ENCODE measurements at places on chromosomes 2 and 18.
A peak's percentile ranks its signal among the peaks of the same experiment; 100 is the strongest.

DNA sequence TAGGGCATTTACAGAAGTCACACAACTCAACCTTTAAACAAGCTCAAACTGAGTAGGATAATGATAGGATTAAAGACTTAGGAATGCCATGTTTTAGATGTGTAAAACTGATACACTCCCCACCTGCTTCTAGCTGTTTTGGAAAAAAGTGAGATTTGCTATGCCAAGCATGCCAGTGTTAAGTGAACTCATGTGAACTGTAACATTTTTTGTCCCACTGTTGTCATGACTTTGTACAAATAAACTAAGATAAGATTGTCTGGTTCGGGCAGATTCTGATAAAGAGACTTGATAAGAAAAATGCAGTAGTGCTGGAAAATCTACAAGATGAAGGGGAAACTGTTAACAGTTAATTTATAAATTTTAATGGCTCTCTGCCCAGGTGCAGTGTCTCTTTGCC lies 66.5 kb downstream of the GLS start:
- DNase-seq = no peak

- no peak for DNase-seq
These were observed 382.0 kb downstream of the LNPK start for GRCh38 chr2:175620106-175620505.

DNA sequence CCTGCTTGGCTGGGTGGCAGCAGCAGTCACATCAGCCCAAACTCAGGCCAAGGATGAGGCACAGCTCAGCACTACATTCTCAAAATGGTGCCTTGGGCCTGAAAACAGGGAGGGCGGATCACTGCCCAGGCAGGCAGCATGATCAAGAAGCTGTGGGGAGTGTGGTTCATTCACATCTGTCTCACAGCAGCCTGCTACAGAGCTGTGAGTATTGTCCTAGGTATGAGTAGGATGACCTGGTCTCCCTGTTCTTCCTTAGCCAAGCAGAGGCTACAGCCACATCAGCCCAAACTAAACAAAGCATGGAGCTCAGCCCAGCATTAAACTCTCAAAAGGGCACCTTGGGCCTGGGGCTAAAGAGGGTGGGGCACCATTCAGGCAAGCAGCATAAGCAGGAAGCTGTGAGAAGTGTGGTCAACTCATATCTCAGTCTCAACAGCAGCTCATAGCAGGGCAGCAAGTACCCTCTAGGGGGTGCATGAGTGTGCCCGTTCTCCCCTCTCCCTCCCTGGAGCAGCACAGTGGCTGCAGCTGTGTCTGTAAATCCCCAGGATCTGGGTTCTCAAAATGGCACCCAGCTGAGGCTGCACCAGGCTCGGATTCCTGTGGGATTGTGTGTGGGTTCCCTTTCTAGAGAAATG lies 139.6 kb downstream of the TRABD2A start:
- DNase-seq = peak; percentile 14

DNA sequence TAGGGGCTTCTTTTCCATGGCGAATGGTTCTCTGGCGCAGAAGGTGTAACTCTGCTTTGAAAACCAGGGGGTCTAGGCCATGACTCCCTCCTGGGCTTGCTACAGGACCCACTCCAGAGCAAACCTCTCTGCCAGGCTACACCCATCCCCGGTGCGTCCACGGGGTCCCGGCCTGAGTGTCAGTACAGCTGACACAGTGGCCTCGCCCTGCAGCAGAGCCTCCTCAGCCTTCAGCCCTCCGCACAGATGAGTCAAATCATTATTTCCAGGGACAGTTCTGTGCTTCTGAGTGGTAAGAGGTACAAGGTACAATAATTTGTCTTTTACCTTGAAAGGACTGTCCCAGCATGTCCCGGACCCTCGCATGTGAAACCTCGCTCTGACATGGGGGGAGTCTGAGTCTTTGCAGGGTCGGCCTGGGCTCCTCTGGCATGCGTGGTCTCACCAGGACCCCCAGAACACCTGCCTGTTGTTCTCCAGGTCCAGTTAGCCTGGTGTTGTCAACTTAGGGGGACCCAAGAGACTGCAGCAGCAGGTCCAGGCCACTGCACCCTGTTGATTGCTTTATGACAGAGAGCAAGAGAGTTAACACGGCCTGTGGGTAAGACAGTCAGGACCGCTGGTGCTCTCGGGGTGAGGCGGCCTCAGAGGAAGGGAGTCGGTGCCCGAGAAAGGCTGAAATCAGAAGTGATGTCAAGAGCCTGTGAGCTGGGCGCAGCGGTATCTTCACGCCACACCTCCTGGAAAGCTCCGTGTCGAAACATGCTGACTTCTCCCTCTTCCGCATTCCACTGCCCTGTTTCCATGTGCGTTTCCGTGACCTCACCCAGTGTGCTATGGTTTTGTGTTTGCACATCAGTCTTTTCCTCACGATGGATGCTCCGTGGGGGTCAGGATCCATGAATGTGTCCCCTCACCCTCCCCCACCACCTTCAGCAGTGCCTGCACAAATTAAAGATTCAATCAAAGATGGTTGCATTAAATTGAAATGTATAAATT lies 340.1 kb downstream of the EIPR1 start:
- DNase-seq = no peak

DNA sequence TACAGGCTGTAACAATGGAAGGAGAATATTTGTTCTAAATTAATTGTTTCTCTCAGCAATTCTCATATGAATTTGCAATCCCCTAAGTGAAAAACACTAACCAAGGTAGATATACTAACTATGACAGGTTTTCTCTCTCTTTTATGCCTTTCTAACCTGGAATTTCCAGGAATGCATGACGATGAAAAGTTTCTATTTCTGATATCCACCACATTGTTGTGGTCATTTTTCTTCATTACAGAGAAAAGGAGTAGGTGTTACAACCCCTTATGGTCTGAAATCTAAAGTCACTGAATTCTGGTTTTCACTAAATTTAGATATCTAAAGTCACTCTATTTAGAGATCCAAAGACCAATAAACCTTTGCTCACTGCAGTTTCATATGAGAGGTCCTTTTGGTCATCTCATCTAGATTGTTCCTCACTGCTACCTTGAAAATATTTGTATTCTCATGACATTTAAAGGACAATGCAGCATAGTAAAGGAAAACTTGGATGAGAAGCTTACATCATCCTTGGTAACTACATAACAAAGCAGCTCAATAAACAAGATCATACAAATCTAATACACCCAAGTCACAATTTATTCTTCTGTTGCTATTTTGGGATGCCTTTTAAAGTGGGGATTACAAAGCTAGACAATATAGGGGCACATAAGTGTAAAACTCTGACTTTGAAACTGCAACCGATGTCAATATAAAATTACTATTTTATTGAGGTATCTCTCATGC lies 85.8 kb downstream of the TCF4 start:
- DNase-seq = no peak

DNA sequence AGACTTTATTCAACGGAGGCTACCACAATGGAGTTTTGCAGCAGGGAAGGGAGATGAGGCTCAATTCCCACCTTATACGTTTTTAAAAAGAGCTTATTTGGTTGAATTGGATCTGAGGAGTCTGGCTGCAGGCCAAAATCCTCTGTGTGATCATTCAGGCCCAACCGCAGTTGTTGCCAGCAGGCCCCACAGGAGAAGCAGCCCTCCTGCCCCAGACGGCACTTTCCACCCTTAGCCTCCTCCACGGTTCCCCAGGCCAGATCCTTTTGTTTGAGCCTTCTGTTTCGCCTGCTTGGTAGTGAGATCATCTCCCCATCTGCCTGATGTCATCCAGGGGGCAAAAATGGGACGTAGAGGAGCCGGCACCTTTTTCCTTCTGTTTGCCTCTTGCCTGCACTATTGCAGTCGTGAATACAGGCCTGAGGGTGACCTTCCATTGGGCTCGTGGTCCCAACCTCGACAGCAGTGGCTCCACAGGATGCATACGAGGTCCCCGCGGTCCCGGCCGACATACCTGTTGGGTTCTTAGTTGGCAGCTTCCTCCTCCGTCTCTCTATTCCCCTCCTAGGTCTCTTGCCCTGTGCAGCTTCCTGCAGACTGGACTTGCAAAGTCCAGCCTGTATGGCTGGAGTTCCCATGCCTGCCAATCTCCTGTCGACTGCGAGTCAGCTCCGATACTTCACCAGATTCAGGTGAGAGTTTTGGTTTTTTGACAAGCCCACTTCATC lies 9.3 kb upstream of the GPR35 start:
- DNase-seq = no peak

GRCh38 chr2:16664809-16665747 lies 556 bp downstream of the CYRIA start:
- no peak for DNase-seq

- DNase-seq = no peak
These were observed 225.7 kb downstream of the XIRP2 start for GRCh38 chr2:167114018-167114417.

GRCh38 chr2:42752816-42753813 lies 10.8 kb downstream of the OXER1 start:
- no peak for DNase-seq

DNA sequence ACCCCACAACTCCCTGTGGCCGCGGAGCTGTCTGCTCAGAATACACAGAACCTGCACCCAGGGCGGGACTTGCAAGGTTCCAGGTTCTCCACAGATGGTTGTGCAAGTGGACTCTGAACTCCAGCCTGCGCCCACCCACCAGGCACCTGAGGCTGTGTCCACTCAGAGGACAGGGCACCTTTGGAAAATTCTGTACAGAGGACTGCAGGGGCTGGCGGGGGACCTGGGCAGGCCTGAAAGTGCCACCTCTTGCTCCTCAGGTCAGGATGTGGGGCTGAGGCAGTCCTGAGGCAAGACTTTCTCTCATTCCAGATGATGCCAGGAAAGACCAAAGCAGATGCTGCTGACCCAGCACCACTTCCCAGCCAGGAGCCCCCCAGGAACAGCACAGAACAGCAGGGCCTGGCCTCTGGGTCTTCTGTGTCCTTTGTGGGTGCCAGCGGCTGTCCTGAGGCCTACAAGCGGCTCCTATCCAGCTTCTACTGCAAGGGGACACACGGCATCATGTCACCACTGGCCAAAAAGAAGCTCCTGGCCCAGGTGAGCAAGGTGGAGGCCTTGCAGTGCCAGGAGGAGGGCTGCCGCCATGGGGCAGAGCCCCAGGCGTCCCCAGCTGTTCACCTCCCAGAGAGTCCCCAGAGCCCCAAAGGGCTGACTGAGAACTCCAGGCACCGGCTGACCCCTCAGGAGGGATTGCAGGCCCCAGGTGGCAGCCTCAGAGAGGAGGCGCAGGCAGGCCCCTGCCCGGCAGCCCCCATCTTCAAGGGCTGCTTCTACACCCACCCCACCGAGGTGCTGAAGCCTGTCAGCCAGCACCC lies 14.4 kb downstream of the ARID5A start:
- DNase-seq = no peak

DNA sequence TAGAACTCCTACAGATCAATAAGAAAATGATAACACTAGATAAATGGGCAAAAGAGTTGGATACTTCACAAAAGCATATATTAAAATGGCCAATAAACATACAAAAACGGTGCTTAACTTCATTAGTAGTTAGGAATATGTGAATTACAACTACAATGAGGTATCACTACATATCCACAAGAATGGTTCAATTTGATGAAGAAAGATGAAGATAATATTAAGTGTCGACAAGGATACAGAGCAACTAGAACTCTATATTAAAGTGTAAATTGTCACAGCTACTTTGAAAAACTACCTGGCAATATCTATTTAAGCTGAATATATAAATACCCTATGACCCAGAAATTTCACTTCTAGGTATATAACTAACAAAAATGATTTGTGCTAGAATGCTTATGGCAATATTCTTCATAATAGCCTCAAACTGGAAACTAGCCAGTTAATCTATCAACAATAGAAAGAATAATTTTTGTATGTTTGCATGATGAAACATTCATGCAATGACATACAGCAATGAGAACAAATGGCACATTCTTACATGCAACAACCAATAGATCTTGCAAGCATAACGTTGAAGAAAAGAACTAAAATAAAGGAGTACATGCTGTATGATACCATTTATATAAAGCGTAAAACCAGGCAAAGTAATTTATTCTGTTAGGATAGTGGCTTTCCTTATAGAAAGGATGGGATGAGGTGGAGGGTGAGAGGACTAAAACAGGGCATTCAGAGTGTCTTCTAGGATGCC lies 290.2 kb upstream of the SESTD1 start:
- DNase-seq = no peak

DNA sequence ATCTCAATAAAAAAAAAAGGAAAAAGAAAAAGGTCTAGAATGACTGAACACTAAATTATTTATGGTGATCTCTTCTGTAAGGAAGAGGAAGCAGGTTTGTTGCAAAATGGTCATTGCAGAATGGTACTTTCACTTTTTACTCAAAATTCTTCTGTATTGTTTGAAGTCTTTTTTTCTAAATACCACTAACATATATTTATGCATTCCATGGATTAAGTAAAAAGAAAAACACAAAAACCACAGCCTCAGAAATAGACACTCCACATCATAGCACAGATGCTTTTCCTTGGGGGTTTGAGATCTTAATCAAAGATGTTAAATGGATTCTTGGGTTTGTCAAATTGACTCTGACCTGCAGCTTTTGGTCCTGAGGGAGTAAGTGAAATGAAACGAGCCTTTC lies 47.4 kb downstream of the RHOB start:
- no peak for DNase-seq

GRCh38 chr2:234330902-234331301 lies 166.0 kb downstream of the ARL4C start:
- no peak for DNase-seq

DNA sequence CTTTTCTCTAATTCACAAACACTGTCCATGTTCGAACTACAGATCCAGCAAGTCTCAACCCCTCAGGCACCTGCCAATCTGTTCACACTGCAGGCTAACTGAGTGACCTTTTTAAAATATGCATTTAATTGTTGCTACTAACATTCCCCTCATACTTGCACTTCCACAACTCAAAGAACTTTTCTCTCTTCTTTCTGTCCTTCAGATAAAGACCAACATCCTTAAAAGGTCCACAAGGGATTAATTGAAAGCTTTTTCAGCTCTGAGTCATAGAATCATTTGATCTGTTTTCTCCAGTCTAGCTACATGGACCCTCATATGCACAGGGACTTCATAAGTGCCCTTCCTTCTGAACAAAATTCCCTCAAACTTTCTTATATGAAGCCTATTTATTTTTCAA lies 1321.2 kb downstream of the DPP10 start:
- DNase-seq = no peak

GRCh38 chr2:21230140-21230539 lies 106.4 kb downstream of the TDRD15 start:
- no peak for DNase-seq

- DNase-seq = peak; percentile 1
These were observed at the start of gene STON1 for GRCh38 chr2:48530033-48530811. Gene STON1, plus strand, starts transcription at chr2:48530154. Its CDS starts 50,480 bp downstream, at chr2:48580634.

GRCh38 chr18:21489119-21489750 lies 111.3 kb downstream of the ESCO1 start:
- DNase-seq = no peak

DNA sequence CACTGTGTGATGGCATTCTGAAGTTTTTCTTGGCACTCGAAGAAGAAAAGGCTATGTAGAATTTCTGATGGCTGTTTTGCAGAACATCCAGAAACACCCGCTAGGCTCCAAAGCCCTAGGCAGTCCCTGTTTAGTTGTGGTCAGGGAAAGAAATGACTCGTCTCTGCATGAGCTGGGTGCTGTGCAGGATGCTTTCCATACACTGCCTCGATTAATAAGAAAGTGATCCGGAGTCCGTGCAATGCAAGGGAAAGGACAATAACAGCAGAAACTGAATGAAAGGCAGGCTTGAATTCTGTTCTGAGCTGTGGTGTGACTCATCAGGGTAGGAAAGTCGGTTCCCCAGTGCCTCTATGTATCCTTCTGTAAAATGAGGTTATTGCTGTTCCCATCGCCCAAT lies 18.7 kb downstream of the MAPRE3 start:
- DNase-seq = no peak

- DNase-seq = no peak
These were observed 7.0 kb upstream of the STK39 start for GRCh38 chr2:168254158-168254935.

All from stimulated activated CD8-positive, alpha-beta memory T cell treated with anti-CD3 and anti-CD28 coated beads, Interleukin-7, amount 100 ng/mL, for 1 hour (primary cell).